Stimulated activated CD4-positive, alpha-beta T cell treated with anti-CD3 and anti-CD28 coated beads, TNF-alpha, amount 100 ng/mL, for 48 hours (primary cell): ENCODE measurements at places on chromosomes 16 and 17.

DNA sequence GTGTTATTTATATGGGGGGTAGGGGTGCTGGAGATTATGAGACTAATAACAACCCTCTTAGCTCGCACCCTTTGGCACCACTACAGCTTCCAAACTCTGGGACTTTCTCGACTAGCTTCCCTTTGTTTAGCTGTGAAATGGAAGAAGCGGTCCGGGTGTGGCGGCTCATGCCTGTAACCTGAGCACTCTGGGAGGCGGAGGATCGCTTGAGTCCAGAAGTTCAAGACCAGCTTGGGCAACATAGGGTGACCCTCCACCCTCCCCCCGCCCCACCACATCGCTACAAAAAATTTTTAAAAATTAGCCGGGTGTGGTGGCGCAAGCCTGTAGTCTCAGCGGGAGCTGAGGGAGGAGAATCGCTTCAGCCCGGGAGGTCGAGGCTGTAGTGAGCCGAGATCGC is 814 bp upstream of the CDH3 start:
- DNase-seq = no peak

DNA sequence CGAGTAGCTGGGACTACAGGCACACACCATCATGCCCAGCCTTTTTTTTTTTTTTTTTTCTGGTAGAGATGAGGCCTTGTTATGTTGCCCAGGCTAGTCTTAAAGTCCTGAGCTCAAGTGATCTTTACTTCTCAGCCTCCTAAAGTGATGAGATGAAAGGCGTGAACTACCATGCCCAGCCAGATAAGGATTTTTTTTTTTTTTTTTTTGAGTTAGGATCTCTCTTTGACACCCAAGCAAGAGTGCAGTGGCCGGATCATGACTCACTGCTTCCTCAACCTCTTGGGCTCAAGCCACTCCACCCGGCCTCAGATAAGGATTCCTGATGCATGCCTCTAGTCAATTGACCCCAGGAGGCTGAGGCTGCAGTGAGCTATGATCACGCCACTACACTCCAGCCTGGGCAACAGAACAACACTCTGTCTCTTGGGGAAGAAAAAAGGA is 11.2 kb upstream of the PLEKHG4 start:
- no peak for DNase-seq

- no peak for DNase-seq
Observed at GRCh38 chr16:9402293-9402860, 310.9 kb downstream of the HAPSTR1 start.

DNA sequence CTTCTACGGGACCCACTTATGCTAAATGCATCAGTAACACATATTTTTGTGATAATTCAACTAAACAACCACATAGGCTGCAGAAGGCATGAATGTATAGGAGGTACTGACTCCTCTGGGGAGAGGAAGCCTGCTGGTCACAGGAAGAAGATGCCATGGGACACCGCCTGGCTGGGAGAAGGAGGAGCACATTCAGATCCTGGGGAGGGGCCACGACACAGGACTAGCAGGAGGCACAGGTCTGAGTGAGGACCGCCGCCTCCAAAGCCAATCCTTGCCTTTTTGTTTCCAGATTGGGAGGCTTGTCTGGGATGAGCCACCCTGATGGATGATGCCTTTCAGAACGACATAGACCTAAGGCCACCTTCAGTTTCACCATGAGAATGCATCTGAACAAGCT is 34.6 kb downstream of the MBTPS1 start:
- DNase-seq = no peak

DNA sequence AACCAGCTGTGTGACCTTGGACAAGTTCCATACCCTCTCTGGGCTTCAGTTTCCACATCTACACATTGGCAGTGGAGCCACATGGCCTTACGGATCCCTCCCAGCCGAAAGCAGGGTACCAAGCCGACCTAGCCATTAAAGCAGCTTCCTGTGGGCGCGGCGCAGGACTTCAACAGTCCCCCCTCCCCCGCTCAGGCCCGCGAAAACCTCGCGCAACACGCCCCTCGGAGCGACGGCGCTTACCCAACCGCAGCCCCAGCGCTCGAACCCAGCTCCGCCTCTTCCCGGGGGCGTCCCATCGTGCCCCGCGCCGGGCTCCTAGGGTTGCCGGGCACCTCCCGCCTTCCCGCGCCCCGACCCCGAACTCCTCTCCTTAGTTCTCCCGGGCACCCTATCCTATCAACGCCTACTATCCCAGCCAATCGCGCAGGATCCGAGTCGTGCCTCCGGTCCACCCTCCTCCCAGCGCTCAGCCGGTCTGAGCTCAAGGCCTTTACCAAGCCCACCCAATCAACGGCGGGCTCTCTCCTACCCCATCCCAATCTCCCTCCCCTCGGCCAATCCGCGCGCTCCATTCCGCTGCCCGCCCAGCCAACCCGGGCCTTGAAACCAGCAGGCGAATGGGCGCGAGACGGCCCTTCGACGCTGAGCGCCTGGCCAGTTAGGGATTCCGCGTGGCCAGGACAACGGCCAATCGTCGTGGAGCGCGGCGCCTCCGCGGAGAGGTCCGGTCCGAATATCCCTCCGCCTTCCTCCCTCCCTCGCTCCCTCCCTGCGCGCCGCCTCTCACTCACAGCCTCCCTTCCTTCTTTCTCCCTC is at the start of gene KPNB1:
KPNB1 (plus strand) TSS at position 767 of the 819 bp plus-strand sequence. CDS start 326 bp downstream, outside the sequence.
- DNase-seq = peak; percentile 97

DNA sequence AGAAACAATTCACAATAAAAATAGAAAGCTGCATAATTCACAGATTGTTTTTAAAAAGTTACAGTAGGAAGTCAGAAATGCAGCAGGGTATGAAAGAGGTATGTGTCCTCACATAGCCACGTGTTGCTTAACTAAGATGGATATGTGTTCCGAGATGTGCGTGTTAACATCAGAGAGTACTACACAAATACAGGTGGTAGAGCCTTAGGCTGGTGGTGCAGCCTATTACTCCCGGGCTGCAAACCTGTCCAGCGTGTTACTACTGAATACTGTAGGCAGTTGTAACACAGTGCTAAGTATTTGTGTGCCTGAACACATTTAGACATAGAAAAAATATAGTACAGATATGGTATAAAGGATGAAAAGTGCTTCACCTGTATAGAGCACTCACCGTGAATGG is 46.4 kb downstream of the USP10 start:
- no peak for DNase-seq

DNA sequence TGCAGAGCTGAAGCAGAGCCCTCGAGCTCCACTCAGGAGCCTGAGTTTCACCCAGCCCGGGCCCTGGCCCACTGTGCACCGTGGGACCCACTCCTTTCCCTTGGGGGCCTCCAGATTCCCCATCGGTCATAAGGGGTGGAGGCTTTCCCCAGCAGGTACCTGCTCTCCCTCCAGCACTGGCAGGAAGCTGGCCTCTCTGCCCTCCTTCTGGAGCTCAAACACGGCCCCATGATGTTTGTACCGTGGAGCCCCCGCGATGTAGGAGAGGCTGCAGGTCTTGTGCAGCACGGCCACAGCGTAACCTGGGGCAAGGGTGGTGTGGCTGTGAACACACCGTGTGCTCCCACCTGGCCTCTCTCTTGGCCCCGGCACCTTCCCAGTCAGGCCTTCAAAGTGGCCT is 29.9 kb downstream of the HASPIN start:
- DNase-seq = no peak

- no peak for DNase-seq
Observed at GRCh38 chr16:22764662-22765327, 49.2 kb upstream of the HS3ST2 start.

GRCh38 chr17:77884967-77885641 is 73.4 kb upstream of the TNRC6C start:
- no peak for DNase-seq

DNA sequence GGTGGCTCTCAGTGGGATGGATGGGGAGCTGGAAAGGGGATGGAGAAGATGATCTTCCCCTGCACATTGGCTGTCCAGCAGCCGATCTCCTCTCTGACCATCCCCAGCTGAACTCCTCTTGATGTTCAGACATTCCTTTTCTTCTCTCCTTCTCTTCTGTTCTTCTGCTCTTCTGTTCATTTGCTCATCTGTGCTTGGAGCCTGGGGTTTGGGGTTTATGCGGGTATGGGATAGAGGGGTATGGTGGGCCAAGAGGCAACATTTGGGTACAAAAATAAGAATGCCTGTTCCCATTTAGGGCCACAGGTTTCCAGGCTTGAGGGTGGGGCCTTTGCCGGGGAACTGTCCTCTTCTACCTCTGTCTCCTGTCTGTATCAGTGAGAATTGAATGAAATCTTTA is 205.4 kb upstream of the XYLT1 start:
- no peak for DNase-seq
